ENCODE measurements at places on chromosomes 1 and 21.
A peak's percentile ranks its signal among the peaks of the same experiment; 100 is the strongest.

GRCh38 chr21:45514311-45515021, 27.8 kb downstream of the SLC19A1 start:
- no peak for DNase-seq
- H3K4me3 ChIP-seq: no peak overlapping the region
- H3K27me3 ChIP-seq: no peaks in the 10 kb centered on the region
- no peak overlapping the region for H3K27ac ChIP-seq
- peaks cover 9% of the 10 kb centered on the region for H3K36me3 ChIP-seq

GRCh38 chr1:192929597-192929996, 120.8 kb downstream of the RGS2 start:
- no peak overlapping the region for H3K4me3 ChIP-seq
- no peaks in the 10 kb centered on the region for H3K36me3 ChIP-seq
- DNase-seq: no peak
- no peak overlapping the region for H3K27ac ChIP-seq

GRCh38 chr1:154861607-154862094, 8.4 kb downstream of the KCNN3 start:
- no peaks in the 10 kb centered on the region for H3K36me3 ChIP-seq
- H3K4me1 ChIP-seq: peaks cover 5% of the 10 kb centered on the region
- no peaks in the 10 kb centered on the region for H3K27me3 ChIP-seq
- H3K27ac ChIP-seq: no peak overlapping the region

DNA sequence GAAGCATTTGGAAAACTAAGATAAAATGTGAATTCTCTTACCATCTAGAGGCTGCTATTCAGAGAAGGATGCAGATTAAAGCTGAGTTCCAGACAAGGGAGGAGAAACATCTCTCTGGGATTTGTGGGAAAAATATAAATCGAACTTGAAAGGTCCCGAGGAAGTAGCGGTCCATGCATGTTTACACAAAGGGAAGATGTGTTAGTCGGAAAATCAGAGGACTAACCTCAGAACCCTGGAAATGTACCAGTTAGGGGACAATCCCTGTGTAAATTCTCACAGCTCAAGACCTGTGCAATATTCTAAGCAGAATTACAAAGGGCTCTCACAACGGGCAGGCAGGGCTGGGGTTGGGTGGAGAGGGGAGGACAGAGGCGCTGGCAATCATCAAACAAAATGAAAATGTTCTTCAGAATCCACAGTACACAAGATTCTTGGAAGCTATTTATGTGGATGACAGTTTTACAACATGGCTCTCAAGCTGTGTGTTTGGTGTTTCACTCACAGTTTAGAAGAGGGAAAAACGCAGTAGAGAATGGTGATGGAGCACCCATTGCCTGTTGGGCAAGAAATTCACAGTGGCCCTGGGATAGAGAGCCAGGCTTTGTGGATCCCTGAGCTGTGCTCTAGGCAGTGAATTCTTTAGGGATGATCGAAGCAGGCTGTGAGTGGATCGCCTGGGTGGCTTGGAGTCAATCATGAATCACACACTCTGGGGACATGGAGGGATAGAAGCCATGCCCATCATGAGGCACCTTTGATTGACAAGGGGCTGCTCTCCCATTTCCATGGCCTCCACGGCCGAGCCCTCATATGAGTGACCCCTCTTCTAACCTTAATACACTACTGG, 47.6 kb downstream of the KCNJ6 start:
- H3K4me1 ChIP-seq: no peaks in the 10 kb centered on the region
- H3K27me3 ChIP-seq: no peaks in the 10 kb centered on the region
- no peak for DNase-seq
- H3K27ac ChIP-seq: no peak overlapping the region
- no peak overlapping the region for H3K4me3 ChIP-seq

- H3K36me3 ChIP-seq: peaks cover 93% of the 10 kb centered on the region
- no peaks in the 10 kb centered on the region for H3K27me3 ChIP-seq
- no peak overlapping the region for H3K27ac ChIP-seq
- H3K4me1 ChIP-seq: no peaks in the 10 kb centered on the region
Measured at GRCh38 chr1:228280106-228280901, 72.5 kb downstream of the OBSCN start.

GRCh38 chr1:173532237-173532636, 55.1 kb downstream of the PRDX6 start:
- no peaks in the 10 kb centered on the region for H3K4me1 ChIP-seq
- H3K36me3 ChIP-seq: no peaks in the 10 kb centered on the region
- H3K4me3 ChIP-seq: no peak overlapping the region
- H3K27me3 ChIP-seq: no peaks in the 10 kb centered on the region
- no peak for DNase-seq

DNA sequence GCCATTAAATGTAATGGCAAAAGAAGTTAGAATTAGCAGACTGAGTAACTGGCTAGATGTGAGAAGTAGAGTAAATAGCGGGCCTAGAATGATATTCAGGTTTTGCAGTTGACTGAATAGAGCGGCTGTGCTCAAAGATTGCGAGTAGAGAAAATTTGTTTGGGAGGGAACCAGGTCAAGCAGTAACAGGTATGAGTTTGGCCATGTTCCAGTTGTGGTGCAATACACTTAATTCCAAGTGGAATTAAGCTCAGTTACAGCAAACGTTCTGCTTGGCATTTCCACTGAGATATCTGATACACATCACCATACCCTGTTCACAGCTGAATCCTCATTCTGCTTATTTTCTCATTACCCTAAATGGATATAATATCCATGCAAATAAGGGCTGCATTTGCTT, 1382.9 kb downstream of the MRPL39 start:
- no peak for DNase-seq
- H3K4me1 ChIP-seq: no peaks in the 10 kb centered on the region
- no peak overlapping the region for H3K4me3 ChIP-seq
- no peaks in the 10 kb centered on the region for H3K36me3 ChIP-seq

DNA sequence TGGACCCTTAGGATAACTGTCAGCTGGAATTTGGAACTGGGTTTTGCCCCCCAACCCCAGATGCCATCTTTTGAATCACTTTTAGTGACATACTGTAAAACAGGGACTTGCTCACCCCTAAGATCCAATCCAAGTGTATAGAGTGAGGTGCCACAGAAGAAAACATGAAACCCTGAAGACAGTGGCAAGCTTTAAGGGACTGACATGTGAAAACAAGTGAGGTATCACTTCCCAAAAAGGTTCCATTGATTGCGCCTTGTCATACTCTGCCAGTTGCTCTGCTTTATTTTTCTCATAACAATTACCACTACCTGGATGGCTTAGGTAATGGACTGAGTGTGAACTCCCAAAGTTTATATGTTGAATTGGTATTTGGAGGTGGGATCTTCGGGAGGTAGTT, 115.6 kb downstream of the CSMD2 start:
- no peaks in the 10 kb centered on the region for H3K27me3 ChIP-seq
- H3K27ac ChIP-seq: no peak overlapping the region
- H3K4me3 ChIP-seq: no peak overlapping the region
- no peaks in the 10 kb centered on the region for H3K4me1 ChIP-seq
- no peaks in the 10 kb centered on the region for H3K36me3 ChIP-seq

GRCh38 chr1:240496356-240496755, 115.6 kb downstream of the GREM2 start:
- H3K36me3 ChIP-seq: no peaks in the 10 kb centered on the region
- no peaks in the 10 kb centered on the region for H3K4me1 ChIP-seq
- H3K4me3 ChIP-seq: no peak overlapping the region
- no peaks in the 10 kb centered on the region for H3K27me3 ChIP-seq

DNA sequence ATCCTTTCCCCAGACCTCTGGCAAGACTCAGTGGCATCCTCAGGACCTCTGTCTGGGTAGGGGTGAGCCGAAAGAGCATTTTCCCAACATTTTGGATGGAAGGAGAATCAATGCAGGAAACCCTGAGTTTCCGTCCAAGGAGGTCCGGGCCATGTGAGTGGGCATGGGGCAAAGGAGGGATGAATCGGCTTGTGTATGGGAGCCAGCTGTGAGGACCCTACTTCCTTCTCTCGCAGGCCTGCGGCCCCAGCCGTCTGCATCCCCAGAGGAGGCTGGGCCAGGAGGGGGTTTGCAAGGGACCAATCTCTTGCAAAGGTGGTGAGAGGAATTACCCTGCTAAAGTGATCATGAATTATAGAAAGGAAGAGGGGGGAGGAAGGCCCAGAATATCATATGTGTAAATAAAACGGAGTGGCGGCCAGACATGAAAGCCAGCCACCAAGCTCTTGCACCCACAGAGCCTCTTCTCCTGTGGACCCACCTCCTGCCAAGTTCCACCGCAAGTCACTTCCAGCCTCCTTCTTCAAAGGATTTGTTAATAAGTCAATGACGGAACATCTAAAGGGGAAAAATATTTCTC, 48.2 kb upstream of the POU3F1 start:
- no peak overlapping the region for H3K27ac ChIP-seq
- H3K4me1 ChIP-seq: no peaks in the 10 kb centered on the region
- no peaks in the 10 kb centered on the region for H3K27me3 ChIP-seq
- no peak for DNase-seq
- H3K4me3 ChIP-seq: no peak overlapping the region
- H3K36me3 ChIP-seq: no peaks in the 10 kb centered on the region

DNA sequence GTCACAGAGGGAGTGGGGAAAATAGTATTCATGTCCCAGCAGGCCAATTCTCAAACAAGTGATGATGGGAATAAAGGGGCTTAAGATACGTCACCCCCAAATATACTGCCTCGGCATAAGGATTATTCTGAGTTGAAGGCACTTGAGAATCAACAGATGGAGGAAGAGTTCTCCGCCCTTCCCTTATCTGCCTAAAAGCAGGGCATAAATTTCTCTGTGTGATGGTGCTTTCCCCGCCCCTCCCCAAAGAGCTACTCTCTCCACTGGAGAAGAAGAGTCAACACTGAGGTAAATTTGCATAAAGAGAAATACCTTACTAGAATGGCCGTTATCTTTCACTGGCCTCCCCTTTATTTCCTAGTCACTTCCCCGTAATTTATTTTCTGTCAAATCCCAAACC, 18.7 kb downstream of the BECN2 start:
- H3K4me1 ChIP-seq: no peaks in the 10 kb centered on the region
- no peaks in the 10 kb centered on the region for H3K27me3 ChIP-seq
- no peaks in the 10 kb centered on the region for H3K36me3 ChIP-seq
- H3K4me3 ChIP-seq: no peak overlapping the region

DNA sequence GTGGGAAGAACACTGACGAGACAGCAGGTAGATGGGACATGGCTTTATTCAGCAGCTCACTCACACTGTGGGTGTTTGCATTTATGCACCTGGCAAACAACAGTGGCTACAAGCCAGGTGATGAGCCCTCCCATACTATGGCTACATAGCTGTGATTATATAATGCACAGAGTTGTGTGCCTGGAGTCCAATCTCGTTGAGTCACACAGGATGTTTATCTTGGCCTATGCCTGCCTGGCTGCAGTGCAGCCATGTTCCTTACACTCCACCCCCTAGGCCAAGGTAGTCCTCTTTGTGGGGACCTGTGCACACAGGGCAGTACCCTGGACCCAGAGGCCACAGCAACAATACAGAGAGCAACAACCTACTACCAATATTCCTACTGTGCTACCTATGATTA, 1643.8 kb downstream of the MRPL39 start:
- no peaks in the 10 kb centered on the region for H3K27me3 ChIP-seq
- no peaks in the 10 kb centered on the region for H3K36me3 ChIP-seq
- H3K27ac ChIP-seq: no peak overlapping the region
- H3K4me1 ChIP-seq: no peaks in the 10 kb centered on the region
- no peak for DNase-seq

DNA sequence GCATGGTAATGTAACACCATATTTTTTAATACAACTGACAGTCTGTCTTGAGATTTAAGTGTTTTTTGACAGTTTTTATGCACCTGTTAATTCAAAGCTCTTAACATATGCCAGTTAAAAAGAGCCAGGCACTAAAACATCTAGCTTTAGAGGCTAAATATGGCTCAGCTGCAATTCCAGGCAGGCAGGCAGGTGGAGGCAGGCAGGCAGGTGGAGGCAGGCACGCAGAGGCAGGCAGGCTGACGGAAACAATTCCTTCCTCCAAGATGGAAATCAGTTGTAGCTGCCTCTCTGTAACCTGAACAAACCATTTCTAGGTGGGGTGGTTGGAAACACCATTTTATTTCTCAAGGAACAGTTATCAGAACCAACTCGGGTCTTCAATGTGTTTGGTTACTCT, 51.2 kb downstream of the GORAB start:
- H3K27ac ChIP-seq: no peak overlapping the region
- H3K4me1 ChIP-seq: no peaks in the 10 kb centered on the region
- no peak overlapping the region for H3K4me3 ChIP-seq
- no peaks in the 10 kb centered on the region for H3K27me3 ChIP-seq

- DNase-seq: no peak
- H3K27ac ChIP-seq: no peak overlapping the region
- H3K36me3 ChIP-seq: peaks cover 59% of the 10 kb centered on the region
- H3K4me1 ChIP-seq: no peaks in the 10 kb centered on the region
Measured at GRCh38 chr1:145855426-145855948, 3.4 kb downstream of the PIAS3 start.

GRCh38 chr1:158353303-158354075, at the start of gene CD1E:
Gene CD1E (plus strand): TSS chr1:158353894. CDS start chr1:158353989, 95 bp downstream.
- no peak within 1 kb of the TSS for H3K4me3 ChIP-seq
- no peaks in the 10 kb centered on the region for H3K27me3 ChIP-seq
- H3K36me3 ChIP-seq: no peaks in the 10 kb centered on the region
- H3K27ac ChIP-seq: no peak within 1 kb of the TSS
- H3K4me1 ChIP-seq: no peaks in the 10 kb centered on the region

- no peaks in the 10 kb centered on the region for H3K4me1 ChIP-seq
- H3K27me3 ChIP-seq: no peaks in the 10 kb centered on the region
- H3K27ac ChIP-seq: no peak overlapping the region
Measured at GRCh38 chr1:73327180-73327793, 870.7 kb downstream of the LRRIQ3 start.

DNA sequence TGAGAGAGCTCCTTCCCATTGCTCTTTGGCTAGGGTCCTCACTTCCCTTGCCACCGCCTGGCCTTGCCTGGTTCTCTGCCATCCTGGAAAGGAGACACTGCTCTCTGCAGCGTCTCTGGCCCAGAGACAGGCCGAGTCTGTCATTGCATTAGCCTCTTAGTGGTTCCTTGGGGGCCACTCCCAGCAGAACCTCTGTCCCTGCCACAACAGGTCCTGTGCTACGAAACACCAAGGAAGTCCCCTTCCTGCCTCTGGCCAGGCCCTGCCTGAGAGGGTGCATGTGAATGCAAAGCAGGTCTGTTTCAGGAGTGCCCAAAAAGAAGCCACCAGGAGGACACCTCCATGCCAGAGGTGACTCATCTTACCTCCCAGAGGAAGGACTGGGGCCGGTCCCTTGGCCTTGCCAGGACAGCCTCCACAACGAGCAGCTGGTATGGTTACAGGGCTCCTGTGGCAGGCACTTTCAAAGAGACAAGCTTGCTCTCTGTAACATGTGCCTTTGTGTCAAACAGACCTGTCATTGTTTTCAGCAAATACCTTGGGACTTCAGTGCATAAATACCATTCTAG, 59.6 kb downstream of the VPS26C start:
- peaks cover 9% of the 10 kb centered on the region for H3K36me3 ChIP-seq
- no peak for DNase-seq
- H3K4me1 ChIP-seq: no peaks in the 10 kb centered on the region
- peak overlapping the region; percentile 93 for H3K27ac ChIP-seq

GRCh38 chr1:114559356-114559755, 22.1 kb downstream of the BCAS2 start:
- H3K4me3 ChIP-seq: no peak overlapping the region
- H3K27ac ChIP-seq: no peak overlapping the region
- no peaks in the 10 kb centered on the region for H3K27me3 ChIP-seq
- no peaks in the 10 kb centered on the region for H3K4me1 ChIP-seq
- H3K36me3 ChIP-seq: no peaks in the 10 kb centered on the region

Data from right atrium auricular region (tissue), 2 donors.